Kidney (tissue), 22 donors: ENCODE measurements at places on chromosomes 11 and 22. TPM values are rescaled to one million over a fixed set of nuclear protein-coding genes. Genes with fewer than 3 reads are reported as not detected.
A peak's percentile ranks its signal among the peaks of the same experiment; 100 is the strongest.

SELENOH gene
- polyA plus RNA-seq: 159 TPM

SMIM35 gene
- 0.80 TPM for polyA plus RNA-seq

OR51A7 gene
- polyA plus RNA-seq: not detected

SHANK3 gene
- 8.8 TPM for polyA plus RNA-seq

THY1 gene
- polyA plus RNA-seq: 240 TPM

RELA gene
- polyA plus RNA-seq: 34.8 TPM

DNA sequence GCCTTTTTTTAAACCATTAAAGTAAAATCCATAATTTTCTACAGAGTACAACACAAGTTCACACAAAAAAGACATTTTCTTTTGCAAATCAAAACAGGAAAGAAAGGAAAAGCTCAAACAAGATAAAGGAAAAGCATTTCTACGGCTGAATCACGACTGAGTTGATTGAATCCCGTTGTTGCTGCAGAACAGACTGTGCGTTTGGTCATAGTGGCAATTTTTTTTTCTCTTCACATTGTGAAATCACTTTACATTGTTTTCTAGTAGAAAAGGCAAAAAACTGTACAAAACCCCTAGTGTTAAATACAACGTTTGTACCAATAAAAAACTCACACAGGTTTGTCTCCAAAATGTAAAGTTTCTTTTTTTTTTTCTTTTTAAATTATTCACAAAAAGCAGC lies 17.3 kb upstream of the RAPSN start:
- no peak for DNase-seq

GRCh38 chr22:28019881-28020861 lies 101.1 kb upstream of the PITPNB start:
- DNase-seq: peak; percentile 86

GRCh38 chr11:64769283-64769682 lies 9.1 kb downstream of the SF1 start:
- DNase-seq: no peak

DNA sequence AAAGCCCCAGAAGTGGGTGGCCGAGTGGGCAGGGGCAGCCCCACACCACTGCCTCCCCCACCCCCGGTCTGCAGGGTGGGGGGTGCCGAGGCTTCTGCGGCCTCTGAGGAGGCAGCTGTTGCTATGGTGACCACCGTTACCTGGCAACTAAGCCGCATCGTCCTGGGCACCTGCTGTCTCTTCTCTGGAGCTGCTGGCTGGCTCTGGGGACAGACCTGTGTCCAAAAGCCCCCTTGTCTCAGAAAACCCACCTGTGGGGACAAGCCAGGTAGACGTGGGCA lies 79.9 kb upstream of the PRR5 start:
- DNase-seq: peak; percentile 68

DNA sequence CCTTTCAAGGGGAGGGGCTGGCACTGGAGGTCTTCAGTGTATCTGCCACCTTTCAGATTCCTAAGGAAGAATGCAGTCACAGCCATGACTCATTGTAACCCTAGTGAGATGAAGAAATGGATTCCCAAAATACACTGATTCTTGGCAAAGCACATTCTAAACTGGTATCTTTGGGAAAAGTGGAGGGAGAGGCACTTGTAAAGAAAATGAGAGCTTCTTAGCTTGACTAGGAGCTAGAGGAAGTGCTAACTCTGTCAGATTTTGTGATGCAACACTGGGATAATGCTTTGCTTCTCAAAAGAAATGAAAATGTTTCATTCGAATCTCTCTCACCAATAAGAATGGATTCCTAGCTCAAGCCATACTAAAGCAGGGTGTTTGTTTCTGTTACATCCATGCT lies 14.3 kb downstream of the NRIP3 start:
- no peak for DNase-seq

GRCh38 chr11:128505449-128506065 lies 81.8 kb downstream of the ETS1 start:
- DNase-seq: no peak

GRCh38 chr11:2737866-2738265 lies 38.1 kb upstream of the KCNQ1OT1 start:
- DNase-seq: no peak

GRCh38 chr11:96256215-96257011 lies 86.6 kb downstream of the MAML2 start:
- DNase-seq: no peak

DNA sequence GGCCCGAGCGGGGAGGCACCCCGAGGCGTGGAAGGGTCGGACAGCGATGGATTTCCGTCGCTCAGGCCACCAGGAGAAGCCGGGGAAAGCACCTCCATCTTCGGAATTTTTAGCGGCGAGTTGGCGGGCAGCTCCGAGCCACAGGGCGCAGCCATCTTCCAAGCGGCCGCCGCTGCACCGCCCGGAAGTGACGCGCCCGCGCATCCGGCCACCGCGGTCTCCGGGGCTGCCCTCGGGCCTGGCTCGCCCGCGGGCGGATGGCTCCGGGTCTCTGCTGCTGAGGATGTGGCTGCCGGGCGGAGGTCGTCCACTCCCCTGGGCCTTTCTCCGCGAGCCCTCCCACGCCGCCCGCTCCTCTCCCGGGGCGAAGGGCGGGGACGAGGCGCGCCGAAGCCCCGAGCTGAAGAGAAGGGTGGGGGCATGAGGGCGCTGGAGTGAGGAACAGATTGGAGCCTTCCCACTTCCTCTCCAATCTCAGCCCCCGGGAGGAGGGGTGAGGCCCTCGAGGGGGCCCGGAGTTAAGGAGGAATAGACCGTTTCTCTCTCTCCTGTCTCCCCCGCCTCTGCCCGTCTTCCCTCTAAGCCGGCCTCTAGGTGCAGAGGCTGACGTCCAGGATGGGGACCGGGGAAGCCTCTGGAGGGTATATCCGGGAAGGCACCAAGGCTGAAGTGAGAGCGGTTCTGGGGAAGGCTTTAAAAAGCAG lies at the start of gene MSANTD2:
Gene MSANTD2, minus strand, starts transcription at position 181 of the 704 bp plus-strand sequence. Its CDS starts 26 bp downstream, at position 155.
- DNase-seq: peak; percentile 97

DNA sequence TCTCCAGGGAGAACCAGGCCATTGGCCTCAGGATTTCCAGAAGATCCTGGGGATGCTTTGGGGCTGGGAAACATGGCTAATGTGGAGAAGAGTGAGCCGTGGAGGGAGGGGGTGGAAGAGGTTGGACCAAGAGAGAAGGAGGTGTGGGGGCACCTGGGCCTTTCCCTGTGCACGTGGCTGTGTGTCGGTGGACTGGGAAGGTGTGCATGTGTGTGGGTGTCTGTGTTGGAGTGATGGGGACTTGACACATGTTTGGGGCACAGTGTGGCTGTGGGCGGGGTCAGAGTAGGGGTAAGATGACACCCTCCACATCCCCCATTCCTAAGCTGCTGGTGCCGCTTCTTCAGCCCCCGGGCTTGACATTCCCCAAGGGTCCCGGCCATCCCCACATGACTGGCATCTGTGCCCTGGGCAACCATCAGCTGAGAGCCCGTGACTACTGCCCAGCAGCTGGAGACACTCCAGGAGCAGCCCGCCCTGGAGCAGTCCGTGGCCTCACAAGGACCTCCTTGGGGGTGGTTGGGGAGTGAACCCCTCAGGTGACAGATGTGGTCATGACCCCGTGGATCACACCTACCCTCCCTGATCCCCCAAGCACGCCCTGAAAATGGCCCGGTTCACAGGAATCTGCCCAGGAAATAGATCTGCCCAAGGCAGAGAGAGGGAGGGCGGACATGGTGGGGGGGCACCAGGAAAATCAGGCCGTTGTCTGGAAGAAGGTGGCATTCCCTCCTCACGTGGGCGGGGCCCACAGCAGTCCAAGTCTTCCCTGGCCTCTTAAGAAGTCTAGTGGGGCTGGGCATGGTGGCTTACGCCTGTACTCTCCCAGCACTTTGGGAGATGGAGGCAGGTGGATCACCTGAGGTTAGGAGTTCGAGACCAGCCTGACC lies 34.8 kb upstream of the SOX10 start:
- DNase-seq: no peak

DNA sequence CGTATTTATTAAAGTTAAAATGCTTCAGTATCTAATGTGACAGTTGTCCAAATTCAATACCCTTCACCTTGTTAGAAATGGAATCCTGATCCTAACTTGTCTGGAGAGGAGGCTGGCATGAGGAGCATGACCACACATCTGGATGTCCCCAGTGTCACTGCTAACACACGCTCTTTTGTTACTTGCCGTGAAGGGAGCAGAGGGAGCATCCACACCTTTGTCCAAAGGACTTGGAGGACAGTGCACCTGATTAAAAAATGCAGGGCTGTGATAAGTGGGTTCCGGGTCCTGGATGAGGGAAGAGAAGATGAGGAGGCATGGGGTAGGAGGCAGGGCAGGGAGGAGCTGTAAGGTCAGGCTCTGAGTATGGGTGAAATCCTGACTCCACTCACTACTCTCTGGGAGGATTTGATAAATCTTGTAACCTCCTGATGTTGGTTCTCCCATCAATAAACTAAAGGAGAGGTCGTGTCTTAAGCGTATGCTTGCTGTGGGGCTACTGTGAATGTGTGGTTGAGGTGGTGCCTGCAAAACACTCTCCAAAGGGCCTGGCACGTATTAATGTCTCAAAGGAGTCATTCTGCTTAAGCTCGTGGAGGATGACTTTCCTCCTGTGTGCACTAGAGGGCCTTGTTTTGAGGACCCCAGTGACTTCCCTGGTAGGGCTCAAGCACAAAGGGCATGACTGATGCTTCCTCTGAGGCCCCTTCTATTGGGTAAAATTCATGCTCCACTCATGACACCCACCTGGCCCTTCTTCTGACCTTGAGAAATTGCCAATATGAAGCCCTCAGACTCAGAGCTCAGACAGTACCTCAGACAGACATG lies 16.8 kb upstream of the IGLL5 start:
- peak; percentile 6 for DNase-seq

DNA sequence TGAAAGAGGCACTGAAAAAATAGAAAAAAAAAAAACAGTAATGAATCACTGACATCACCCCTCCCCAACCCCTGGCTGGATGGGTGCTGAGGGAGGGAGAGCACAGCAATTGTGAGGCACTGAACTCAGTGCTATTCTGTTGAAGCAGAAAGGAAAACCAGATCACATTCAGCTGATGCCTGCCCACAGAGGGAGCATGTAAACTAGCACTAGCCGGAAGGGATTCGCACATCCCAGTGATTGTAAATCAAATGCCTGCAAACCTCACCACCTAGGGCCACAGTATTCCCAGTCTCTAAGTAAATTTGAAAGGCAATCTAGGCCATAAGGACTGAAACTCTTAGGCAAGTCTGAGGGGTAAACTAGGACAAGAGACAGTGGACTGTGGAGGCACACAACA lies 772.0 kb upstream of the CCDC179 start:
- no peak for DNase-seq

- DNase-seq: no peak
These were observed 468.9 kb downstream of the LUZP2 start for GRCh38 chr11:24965748-24966147.

- no peak for DNase-seq
These were observed 11.2 kb downstream of the SMPD1 start for GRCh38 chr11:6401464-6401863.

DNA sequence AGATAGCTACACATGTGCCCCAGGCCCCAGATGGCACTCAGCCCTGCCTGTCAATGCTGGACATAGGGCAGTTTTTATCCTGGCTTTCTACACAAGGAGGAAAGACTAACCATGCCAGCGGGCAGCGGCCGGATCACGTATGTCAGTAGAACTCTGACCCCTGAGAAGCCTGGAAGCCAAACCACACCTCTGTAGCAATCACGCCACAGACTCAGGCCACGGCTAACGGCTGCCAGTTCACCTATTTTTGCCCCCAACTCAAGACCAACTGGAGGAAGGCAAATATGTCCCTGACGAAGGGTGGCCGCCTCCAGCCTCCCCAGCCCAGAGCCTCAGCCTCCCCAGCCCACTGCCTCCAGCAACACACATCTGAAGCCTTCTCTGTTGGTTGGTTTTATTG lies 7.2 kb upstream of the CD81 start:
- DNase-seq: no peak

DNA sequence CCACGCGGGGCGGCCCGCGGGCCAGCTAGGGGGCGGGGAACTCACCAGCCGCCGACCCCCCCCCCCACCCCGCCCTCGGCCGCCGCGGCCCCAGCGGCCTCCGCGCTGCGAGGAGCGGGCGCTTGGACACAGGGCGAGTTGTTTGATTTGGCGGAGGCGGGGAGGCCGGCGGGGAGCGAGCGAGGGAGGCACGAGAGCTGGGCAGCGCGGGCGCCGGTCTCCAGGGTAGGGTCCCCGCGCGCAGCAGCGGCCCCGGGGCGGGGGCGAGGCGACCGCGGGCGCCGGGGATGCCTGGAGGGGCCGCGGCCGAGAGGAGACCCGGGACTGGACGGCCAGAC lies 64.4 kb downstream of the NAV2 start:
- peak; percentile 29 for DNase-seq
